ENCODE measurements at places on chromosomes 3 and 15. TPM values are rescaled to one million over a fixed set of nuclear protein-coding genes. Genes with fewer than 3 reads are reported as not detected.

Gene DLEC1
- not detected for total RNA-seq

Gene C2CD4B
- not detected for total RNA-seq

Gene RAB8B
- total RNA-seq: 35.4 TPM

Gene CEMIP
- 0.06 TPM for total RNA-seq

Gene CAND2
- 0.31 TPM for total RNA-seq

Gene FMN1
- total RNA-seq: 3.6 TPM

Gene ISLR2
- not detected for total RNA-seq

GRCh38 chr3:43997316-43997715, 244.4 kb upstream of the TOPAZ1 start:
- DNase-seq: no peak

DNA sequence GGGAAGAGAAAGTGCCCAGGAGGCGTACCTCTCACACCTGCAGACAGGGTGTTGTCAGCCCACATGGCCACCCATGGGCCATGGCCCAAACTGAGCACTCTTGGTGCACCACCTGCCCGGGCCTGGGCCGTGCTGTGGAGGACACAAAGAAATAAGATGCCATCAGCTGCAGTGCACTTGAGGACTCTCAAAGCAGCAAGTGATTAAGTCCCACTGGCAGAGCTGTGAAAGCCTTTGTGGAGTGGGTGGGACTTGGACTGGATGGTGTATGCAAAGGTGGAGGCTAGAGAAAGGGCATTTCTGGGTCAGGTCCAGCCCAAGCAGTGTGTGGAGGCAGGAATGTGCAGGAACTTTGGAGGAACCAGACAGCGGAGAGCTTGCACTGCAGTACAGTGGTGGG, 122.3 kb downstream of the MEGF11 start:
- no peak for DNase-seq

DNA sequence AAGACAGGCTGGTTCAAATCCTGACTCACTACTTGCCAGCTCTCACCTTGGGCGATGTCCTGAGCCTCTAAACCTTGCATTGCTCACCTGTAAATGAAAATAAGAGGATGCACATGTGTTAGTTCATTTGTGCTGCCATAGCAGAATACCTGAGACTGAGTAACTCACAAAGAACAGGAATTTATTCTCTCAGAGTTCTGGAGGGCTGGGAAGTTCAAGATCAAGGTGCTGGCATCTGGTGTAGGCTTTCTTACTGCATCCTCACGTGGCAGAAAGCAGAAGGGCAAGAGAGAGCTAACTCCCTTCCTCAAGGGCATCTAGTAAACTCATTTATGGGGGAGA, 222.7 kb downstream of the MTHFS start:
- no peak for DNase-seq

DNA sequence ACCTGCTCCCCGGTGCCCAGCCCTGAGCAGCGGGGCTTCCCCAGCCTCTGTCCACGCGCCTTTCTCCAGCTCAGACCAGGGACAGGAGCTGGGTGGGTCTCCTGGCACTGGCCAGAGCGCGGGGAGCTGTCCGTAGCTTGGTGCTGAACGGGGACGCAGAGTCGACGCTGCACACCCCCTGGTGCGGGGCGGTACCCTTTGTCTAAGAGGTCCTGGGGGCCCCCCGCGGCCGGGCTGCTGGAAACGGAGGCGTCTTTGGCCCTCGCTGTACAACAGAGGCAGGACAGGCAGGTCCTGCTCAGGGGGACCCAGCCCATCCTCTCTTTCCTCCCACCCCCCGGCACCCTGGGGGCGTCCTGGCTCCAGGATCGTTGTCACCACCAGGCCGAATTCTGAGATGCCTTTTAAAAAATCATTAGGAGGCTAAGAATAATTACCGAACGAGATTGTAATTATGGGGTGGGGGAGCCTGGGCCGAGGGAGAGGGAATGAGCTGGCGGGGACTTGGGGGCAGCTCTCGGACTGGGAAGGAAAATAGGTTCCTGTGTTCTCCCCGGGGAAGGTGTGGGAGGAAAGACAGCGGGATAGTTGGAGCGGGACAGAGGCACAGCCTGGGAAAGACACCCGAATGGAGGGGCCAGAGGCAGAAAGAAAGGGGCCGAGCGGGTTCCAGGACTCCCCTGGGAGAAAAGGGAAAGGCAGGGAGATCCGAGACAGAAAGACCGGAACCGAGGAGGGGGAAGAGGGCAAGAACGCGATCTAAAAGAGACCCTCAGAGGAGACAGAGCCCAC, 4.1 kb upstream of the SKOR1 start:
- no peak for DNase-seq

- DNase-seq: no peak
Observed at GRCh38 chr3:150346981-150347863, 60.9 kb upstream of the TSC22D2 start.

GRCh38 chr15:30043211-30043655, 39.5 kb upstream of the GOLGA8J start:
- DNase-seq: peak; percentile 58

DNA sequence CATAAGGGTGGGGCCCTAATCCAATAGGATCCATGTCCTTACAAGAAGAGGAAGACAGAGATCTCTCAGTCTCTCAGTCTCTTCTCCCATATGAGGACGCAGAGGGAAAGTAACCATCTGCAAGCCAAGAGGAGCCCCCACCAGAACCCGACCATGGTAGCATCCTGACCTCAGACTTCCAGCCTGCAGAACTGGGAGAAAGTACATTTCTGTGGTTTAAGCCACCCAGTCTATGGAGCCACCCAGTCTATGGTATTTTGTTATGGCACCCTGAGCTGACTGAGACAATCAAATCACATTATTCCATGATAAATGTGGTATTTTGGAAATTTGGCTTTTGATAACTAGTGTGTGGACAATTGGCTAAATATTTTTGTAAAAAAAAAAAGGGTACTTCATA, 101.5 kb upstream of the TMC3 start:
- no peak for DNase-seq

DNA sequence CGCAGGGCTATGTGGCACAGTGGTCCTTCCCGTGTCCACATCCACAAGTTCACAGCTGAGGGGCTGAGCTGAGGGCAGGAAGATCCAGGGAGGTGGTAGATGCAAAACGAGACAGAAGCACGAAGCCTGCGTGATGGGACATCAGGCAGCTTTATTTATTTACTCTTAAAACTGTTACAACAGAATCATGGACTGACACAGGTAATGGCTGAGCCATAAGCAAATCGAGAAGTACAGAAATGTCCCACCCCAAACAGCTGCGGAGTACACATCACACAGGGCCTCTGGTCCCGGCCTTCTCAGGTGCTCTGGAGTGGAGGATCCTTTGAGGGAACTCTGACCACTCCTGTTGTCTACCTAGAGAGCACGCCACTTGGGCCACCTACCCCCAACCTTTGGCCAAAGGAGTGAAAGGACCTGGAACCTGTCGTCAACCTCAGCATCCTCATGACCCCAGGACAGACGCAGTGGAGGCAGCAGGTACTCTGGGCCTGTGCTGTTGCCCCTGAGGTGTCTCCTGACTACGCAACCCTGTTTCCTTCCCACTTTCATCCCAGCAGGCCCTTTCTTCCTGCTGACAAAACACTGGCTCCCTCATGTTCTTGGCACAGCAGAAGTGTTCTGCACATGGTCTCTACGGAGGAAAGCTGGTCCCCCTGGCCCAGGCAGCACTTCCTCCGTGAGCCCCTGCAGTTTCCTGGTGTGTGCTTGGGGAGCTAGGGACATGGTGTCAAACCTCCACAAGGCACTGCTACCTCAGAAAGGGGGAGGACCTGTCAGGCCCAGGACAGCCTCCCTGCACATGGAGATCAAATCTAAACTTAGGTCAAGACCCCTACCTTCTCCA, 47.8 kb downstream of the DHX30 start:
- no peak for DNase-seq

GRCh38 chr3:129975705-129976048, 1.2 kb downstream of the TRH start:
- DNase-seq: no peak

DNA sequence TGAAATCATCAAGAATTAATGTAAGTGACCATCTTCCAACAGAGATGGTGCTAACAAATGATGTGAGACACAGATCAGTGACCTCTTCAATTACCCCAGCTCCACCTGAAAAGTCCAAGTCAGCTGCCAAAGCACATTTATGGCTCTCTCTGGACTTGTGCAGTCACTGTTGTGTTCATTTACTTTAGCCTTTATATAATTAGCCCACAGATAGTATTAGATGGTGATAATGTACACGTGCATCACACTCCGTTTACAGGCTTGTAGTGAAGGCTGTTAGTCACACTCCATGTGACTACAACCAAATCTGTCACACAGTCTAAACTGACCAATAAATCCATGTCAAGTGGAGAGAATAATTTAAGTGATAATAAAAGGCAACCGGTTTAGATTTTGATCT, 331.5 kb upstream of the IL12A start:
- no peak for DNase-seq

DNA sequence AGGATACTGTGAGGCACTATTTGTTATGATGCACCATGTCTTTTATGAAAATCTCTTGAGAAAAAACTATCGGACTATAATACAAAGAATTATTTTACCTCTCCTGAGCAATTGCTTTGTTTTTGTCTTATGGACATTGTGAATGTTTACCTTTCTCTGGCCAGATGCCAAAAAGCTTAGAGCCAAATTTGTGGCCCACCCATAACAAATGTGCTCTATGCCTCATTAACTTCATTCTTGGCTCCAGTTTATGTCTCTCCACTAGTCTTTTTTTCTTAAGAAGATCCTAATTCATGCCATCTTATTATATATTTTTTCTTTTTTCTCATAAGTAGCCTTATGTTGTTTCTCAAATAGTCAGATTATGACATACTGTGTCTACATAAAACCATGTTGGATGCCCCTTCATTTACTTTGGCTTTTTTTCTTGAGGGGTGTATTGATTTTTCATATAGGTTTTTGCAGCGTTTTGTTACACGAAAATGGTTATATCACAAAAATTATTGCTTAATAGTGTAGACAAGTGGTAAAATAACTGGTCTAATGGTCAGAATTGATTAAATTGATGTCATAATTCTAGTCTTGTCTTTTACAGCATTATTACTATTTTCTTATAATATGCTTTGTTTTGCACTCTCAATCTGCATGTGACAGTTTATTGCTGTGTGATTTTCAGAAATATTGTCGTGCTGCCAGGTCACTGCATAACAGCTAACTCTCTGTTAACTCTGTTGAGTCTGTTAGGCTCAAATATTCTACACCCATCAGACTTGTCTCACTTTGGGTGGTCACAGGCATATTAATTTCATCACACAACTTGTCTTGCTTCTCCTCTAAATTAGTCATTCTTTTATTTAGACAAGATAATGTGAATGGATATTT, 18.2 kb downstream of the SENP8 start:
- DNase-seq: no peak

Data from H4 (cell line).